NCI-H2029 (cell line): ENCODE measurements at places on chromosomes 11 and 22.

DNA sequence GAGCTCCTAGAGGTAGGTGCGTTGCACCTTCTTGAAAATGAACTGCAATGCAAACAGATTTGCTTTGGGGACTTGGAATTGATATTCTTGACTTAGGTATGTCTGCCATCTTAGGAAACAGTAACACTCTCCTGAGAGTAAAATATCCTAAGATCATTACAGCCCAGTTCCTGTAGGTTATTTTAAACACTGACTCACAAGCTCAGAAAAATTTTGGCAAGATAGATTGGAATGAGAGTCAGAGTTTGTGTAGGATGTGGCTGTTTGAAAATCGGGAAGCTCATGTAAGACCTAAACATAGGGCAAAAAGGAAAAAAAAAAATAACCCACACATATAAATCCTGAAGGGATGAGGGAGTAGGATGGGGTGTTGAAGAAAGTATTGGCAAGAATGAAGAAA is 377.0 kb upstream of the LRRC4C start:
- no peak for DNase-seq

GRCh38 chr22:49310354-49310753 is 517.3 kb downstream of the BRD1 start:
- no peak for DNase-seq

DNA sequence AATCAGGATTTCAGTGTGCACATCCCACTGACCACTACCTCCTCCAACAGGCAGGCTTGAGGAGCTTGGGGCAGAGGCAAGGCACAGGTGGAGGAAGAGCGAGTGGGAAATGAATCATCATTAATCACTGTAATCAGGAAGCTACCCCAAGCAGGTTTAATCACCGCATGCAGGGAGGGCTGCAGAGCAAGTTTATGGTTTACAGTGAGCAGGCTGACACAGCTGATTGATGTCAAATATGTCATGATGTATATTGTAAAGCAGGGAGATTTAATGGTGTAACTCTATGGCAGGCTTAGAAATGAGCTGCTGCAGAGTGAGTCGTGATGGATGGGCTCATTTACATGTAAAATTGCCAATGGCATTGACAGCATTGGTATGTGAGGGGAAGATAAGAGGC is 441.0 kb downstream of the NTM start:
- DNase-seq, result no peak

DNA sequence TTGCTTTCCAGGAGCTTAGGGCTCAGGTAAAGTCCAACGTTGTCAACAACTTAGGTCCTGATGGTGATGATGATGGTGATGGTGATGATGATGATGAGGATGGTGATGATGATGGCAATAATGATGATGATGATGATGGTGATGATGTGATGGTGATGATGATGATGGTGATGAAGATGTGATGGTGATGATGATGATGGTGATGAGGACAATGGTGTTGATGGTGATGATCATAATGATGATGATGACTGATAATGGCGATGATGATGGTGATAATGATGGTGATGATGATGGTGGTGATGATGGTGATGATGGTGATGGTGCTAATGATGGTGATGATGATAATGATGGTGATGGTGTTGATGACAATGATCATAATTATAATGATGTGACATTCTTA is 750.2 kb downstream of the TBC1D22A start:
- DNase-seq, result no peak

GRCh38 chr11:73277467-73277866 is 5.3 kb downstream of the P2RY6 start:
- no peak for DNase-seq

GRCh38 chr11:34359548-34359891 is 1.7 kb upstream of the ABTB2 start:
- DNase-seq, result no peak

GRCh38 chr11:122093731-122094275 is 22.2 kb downstream of the BLID start:
- no peak for DNase-seq

DNA sequence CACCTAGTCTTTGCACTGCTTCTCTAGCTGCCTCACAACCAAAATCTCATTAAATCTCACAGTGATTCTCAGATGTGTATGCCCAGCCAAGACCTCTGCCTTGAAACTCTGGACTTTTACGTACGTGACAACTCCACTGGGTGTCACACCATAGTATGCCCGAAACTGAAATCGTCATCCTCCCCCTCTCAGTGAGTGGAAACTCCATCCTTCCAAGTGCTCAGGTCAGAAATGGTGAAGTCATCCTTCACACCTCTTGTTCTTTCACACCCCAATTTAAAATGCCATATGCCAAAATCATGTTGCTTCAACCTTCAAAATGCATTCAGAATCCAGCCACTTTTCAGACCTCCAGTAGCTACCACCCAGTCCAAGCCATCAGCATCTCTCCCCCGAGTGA is 42.5 kb downstream of the SFI1 start:
- DNase-seq, result no peak

DNA sequence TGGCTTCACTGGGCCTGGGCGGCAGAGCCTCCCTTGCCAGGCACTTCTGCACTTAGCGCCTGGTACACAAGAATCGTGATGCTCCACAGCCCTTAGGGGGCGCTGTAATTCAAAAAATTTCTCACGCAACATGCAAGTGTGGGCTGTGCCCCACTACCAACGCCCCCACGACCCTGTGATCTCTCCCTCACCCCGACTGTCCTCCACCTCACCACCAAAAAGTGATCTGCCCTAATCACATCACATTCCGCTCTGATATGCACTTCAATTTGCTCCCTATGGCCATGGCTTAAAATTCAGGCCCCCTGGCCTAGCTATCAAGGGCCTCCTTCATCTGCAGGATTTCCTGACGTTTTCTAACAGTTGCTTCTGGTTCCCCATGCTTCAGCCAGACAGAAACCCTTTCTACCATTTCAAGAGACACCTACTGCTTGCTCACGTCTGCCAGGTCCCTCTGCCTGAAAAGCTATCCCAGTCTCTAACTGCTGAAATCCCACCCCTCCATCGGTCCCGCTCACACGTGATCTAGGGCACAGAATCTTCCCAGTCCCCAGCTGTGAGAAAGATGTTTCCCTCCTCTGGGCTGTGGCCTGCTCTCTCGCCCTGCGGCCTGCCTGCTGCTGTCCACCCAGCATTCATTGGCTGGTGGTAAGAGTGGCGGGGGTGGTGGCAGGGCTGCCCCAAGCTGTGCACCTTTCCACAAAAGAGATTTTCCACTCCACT is 27.9 kb upstream of the LRRC32 start:
- DNase-seq, result no peak

- DNase-seq, result no peak
Observed at GRCh38 chr11:70303070-70303469, 32.6 kb downstream of the PPFIA1 start.

GRCh38 chr11:32894149-32894827 is 1.7 kb downstream of the QSER1 start:
- DNase-seq, result peak; percentile 75

- DNase-seq, result no peak
Observed at GRCh38 chr11:120554766-120555432, 43.4 kb downstream of the GRIK4 start.

- DNase-seq, result peak; percentile 16
Observed at GRCh38 chr11:8679006-8679405, 3.5 kb downstream of the TRIM66 start.

DNA sequence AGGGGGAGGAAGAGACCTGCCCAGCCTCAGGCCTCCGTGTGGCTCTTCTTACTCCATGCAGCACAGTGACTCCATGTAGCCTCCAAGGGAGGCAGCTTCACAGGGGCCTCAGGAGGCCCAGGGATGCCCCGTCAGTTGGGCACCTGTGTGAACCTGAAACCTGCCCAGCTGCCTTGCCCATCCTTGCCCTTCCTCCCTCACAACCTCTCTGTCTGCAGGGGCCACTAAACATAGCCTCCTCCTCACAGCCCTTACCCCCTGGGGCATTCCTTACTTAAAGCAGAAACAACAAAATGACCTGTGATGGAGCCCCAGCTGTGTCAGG is 7.1 kb downstream of the LRRC32 start:
- DNase-seq, result no peak

DNA sequence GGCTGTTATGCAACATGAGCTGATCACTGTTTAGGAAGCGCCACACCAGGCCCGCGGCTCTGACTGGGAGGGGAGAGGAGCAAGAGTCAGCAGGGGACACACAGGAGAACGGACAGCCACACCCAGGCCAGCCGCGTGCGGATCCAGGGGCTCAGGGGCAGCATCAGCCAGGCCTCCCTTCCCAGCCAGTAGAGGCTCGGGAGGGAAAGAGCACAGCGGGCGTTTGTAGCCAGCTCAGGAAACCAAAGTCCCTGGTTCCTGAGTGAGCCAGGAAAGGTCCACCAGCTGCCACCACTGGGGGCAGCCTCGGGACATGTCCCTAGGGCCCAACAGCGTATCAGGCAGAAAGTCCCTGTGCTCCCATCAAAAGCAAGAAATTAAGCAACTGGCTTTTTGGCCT is 71.8 kb upstream of the PITPNB start:
- DNase-seq, result no peak

GRCh38 chr11:110971140-110971539 is 258.9 kb upstream of the ARHGAP20 start:
- DNase-seq, result no peak

- no peak for DNase-seq
Observed at GRCh38 chr22:19892257-19892879, 37.7 kb upstream of the GNB1L start.

DNA sequence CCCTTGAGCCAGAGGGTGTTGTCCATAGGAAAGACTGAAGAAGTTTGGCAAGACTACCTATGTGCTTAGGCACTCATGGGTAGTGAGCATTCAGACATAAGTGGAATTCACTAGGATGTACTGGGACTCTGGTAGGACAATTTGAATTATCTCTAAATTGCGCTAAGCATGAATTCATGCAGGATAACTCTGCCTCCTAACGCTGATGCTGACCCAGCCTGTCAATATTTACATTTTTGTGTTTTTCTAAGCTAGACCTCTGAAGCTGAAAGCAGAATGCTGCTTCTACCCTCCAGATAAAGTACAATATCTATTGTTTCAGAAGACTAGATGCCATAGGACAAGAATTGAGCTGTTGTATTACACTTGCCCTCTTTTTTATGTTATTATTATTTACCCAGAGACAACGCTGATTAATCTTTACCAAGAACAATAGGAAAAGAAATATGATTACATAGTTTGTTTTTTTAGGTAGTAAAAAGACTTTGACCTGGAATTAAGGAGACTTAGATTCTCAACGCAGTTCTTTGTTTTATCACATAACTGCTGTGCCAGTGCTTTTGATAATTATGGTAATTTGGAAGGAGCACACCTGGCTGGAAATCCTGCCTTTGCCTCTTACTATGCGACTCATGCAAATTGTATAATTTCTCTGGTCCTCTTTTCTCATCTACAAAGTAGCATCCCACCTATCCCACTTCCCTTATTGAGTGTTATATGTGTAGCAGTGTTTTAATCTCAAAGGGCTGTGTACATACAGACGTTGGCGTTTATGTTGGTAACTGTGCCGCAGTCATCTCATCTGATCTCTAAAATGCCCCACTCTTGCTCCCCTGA is 21.2 kb upstream of the GRAMD1B start:
- DNase-seq, result no peak

- DNase-seq, result no peak
Observed at GRCh38 chr22:47304854-47305253, 542.4 kb downstream of the TBC1D22A start.

DNA sequence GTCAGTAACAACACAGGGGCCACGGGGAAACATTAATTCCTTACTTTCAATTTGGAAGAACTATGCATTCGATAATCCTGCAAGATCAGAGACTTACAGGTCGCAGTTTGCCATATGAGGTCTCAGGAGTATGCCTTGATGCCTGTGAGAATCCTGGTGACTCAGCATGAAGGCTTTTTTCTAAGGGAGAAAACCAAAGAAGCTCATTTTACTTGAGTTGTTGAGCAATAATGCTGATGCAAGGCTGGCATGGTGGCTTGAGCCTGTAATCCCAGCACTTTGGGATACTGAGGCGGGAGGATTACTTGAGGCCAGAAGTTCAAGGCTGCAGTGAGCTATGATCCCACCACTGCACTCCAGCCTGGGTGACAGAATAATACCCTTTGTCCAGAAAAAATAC is 26.6 kb downstream of the ATG16L2 start:
- DNase-seq, result no peak

DNA sequence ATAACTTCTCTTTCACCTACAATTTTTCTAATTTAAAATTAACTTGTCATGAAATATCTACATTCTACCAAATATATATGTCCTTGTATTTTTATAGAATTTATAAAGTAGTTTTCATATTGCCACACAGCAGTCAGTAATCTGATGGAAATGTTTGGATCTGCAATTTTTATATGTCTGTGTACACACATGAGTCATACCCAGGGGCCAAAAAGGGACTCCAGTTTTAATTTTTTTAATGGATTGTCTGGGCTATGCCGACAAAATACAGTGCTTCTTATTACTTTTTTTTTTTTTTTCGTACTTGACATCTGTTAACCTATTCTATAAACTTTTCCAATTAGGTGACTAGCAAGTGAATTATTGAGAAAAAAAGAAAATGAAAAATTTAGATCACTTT is 6.3 kb downstream of the GUCY1A2 start:
- DNase-seq, result no peak

- DNase-seq, result no peak
Observed at GRCh38 chr22:19169002-19169946, 9.3 kb downstream of the SLC25A1 start.

GRCh38 chr11:44746894-44747293 is 20.1 kb downstream of the TSPAN18 start:
- DNase-seq, result no peak

GRCh38 chr11:107840129-107840484 is 18.5 kb downstream of the SLC35F2 start:
- no peak for DNase-seq

DNA sequence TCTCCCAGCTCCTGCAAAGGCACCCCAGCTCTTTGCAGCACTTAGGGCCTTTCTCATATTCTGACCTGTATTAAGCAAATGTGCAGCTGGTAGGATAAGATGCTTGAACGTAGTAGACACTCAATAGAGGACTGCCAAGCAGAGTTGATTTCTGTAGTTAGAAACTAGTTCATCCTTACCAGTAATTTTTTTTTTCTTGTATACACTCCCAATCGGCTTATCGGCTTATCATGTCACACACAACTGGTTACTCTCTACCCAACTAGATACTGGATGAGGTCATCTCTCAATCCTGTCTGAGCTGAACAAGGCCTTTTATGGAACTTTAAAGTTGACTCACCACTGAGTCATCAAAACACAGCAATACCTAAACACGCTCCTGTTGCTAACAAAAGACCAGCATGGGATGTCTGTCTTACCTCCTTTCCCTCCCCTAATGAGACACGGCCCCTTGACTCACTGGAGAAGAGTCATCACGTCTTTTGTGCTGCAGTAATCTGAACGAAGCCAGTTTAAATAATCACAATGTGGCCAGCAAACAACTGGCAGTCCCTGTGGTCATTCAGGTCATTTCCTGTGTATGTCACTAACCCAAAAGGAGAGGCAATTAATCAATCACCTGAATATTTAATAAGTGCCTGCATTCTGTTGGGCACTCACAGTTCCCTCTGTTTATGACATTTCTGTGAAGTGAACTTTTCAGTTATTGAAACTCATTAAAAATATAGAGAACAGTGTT is 7.5 kb upstream of the WEE1 start:
- peak; percentile 98 for DNase-seq

DNA sequence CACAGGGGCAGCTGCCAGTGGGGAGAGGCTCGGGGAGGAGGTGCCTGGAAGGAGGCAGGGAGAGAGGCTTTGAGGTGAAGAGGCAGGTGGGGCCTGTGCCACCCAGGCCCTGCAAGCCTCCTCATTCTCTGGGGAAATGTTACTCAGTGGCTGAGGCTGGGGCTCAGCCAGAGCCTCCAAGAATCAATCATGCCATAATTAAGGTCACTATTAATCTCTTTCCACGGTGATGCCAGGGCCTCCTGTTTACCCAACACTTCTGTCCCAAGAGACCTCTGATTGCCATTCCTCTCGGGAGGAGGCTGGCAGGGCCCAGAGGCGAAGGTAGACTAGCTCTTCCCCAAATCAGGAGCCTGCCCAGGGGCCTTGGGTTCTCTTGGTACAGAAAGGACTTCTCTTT is 38.4 kb downstream of the GDPD5 start:
- no peak for DNase-seq
